Keratinocyte (primary cell): ENCODE measurements at places on chromosomes 3 and 15.

DNA sequence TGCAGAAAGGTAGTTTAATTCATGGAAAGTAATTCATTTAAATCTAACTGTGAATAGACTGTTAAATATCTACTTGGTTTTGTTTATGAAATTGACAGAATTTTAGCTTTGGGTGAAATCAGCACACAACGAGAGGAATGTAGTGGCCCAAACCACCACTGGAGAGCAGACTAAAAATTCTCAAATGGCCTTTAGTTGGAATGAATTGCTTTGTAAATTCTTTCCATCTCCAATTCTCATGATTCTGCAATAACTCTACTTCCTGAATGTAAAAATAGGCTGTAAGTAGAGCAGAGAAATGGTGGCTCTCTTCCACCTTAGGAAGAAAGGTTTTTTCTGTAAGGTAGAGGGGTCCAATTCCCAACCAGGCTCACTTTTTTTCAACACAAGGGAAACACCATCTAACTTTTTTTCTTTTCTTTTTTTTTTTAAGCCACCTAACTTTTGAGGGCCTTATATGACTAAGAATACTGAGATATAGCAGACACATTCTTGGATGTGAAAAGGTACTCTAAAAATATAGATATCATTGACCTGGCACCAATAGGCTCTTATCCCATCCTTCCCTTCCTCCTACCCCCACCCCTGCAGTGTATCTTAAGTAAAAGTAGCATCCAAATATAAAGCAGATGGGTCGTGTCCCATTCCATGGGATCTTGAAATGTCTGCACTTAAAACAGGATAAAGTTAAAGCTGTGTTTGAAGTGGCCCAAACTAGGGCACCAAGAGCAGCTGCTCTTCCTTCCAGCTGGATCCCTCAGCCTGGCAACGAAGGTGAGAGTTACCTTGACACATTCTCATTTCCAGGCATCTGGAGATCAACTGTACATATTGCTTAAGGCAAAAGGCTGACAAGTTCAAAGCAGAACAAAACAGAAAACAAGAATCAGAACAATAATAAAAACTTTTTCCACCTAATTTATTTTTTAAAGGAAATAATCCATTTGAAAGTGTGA is 194.1 kb downstream of the TPRG1 start:
- DNase-seq = no peak

DNA sequence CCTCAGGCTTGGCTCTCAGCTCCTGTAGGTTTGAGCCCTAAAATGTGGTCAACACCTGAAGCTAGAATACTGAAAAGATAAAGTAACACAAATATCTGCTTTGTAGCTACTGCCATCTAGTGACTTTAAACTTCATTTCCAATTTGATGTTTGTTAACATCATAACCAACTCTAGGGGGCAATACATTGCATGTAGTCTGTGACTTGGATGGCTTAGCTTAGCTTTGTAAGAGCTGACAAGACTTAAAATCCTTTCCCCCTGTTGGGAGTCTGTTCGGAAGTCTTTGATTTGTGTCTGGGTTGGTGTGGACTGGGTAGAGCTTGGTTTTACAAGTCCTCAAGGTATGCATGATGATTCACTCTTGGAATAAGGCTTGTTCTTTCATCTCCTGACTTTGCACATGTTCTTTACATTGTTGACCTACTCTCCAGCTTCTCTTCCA is 51.7 kb downstream of the SCN11A start:
- DNase-seq = peak; percentile 45

DNA sequence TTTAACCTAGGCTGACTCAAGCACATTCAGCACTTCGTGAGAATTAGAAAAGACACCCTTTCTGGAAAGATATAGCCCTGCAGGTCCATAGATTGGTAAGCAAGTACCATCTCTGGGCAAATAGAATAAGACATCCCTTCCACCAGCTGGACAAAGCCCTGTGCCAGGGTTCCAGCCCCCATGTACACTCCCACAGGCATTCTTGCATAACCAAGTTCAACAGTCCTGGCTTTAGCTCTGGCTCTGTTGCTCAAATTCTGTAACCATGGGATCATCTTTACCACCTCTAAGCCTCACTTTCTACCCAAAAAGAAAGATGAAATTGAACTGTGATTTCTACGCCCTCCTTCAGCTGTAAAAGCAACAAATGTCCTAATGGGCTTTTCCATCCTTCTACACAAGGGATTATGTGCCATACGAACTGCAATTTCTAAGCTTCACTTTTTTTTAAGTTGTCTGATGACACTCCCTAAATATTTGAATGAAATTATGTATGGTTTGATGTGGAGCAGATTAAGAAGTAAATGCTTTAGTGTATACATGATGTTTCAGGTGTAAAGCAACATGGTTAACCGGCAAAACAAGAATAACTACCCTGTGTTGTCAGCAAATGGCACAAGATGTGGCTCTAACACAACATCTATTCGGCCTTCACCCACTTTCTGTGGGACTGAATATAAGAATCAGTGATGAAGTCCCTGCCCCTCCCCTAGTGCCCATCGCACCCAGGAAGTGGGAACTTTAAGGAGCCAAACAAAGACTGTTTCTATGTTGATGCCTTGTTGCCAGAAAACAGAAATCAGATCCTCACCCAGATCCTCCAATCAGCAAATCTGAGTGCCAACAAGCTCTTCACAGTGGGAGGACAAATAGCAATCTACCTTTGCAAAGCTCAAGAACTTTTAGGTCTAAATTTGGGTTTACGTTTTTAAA is 165.7 kb downstream of the P3H2 start:
- DNase-seq = no peak

DNA sequence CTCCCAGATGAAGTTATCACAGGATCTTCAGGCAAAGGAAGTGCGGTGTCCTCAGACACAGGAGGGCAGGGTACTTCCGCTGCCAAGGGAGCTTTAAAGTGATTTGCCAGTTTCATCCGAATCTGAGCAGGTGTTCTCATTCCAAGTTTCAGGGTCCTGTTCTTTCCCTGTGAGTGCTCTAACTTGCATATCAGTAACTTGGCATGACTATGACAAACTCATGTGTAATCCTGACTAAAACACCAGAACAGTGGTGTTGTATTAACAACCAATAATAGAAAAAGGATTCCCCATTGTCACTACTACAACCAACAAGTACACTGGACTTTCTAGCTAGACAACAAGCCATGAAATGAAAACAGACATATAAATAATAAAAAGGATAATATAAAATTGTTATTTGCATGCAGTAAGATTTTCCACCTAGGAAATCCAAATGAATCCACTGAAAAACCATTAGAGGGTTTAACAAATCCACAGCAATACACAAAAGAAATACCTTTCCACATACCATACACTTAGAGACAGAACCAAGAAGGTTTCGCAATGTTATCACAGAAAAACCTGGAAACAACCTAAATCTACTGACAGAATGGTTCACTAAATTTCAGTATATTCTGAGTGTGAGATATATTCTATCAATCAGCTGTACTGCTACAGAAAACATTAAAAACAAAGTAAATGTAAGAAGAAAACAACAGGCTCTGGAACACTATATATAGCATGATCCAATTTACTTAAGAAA is 40.9 kb upstream of the RPL35A start:
- DNase-seq = no peak

GRCh38 chr15:99443056-99443756 is 122.6 kb upstream of the MEF2A start:
- no peak for DNase-seq

GRCh38 chr3:122640437-122640999 is 40.1 kb upstream of the PARP14 start:
- no peak for DNase-seq

- no peak for DNase-seq
Observed at GRCh38 chr3:112741983-112742382, 101.0 kb upstream of the CCDC80 start.

DNA sequence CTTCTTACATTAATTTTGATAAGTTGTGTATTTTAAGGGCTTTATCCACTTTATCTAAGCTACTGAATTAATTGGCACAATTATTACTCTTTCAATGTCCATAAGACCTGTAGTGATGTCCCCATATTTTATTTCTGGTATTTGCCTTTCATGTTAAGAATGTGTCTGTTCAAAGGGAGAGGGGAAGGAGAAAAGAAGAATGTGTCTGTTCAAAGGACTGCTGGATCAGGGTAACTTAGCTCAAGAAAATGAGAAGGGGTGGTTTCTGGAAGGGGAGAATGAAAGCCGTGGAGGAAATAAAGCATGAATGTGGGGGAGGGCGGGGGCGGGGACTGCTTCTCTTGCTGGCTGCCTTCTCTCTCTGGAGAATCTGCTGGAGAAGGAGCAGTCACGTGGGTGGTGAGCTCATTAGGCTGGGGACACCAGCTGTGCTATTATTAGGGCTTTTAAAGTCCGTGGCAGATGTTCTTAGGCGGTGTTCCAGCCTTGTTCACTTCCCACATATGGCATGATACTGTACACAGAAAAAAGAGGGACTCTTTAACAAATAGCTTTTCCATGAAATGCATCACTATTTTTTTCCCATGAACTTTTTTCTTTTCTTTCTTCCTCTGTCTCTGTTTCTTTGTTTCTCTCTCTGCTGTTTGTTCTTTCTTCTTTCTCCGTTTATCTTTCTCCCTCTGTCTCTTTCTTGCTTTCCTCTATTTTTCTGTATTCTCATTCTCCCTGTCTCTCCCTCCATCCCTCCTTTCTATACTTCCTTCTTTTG is 63.7 kb upstream of the ULK4 start:
- DNase-seq = no peak

GRCh38 chr3:16860234-16860633 is 24.5 kb upstream of the PLCL2 start:
- DNase-seq = no peak

- DNase-seq = no peak
Observed at GRCh38 chr3:171472552-171472951, 12.3 kb upstream of the TNIK start.

DNA sequence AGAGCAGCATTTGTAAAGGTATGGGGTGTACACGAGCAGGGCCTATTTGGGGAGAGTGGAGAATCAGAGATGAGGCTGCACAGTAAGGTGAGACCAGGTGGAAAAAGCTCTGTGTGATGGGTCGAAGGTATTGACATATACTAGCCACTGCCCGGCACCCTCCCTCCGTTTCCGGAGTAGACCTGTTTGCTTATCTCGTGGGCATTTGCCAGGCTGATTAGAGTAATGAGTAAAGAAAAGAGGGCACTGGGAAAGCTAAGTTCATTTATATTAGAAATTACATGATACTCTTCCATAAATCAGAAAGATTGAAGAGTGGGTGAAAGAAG is 46.2 kb upstream of the ATG7 start:
- no peak for DNase-seq

- DNase-seq = no peak
Observed at GRCh38 chr3:107842940-107843339, 247.9 kb downstream of the CD47 start.

DNA sequence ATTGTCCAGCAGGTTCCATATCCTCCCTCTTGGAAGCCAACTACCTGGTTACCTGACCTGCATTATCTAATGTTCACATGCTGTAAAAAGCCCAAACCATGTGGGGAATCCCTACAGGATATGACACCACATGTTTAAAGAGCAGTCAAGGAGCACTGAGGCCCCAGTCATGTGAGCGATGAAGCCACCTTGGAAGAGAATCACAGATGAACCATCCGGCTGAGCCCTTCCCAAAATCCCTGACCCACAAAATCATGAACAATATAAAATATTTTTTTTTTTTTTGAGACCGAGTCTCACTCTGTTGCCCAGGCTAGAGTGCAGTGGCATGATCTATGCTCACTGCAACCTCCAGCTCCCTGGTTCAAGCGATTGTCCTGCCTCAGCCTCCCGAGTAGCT is 10.6 kb upstream of the ANKDD1A start:
- no peak for DNase-seq

GRCh38 chr3:171904829-171905228 is 61.7 kb downstream of the TMEM212 start:
- DNase-seq = no peak

DNA sequence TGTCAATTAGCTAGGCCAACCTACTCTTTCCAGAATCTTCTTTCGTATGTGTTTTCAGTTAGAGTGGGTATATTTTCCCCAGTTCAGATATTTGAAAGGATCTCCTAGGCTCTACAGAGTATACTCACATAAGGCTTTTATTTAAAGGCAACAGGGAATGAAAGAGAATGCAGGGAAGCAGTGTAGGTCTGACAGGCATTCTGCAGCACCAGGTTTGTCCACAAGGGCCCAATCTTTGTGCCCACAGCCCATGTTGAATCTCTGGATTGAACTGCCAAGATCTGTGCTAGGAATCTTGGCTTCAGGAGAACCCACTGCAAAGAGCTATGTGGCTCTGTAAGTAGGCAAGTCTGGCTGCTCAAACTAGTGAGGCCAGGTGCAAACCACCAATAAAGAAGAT is 24.2 kb upstream of the GALNT15 start:
- no peak for DNase-seq

- no peak for DNase-seq
Observed at GRCh38 chr3:45904931-45905330, 18.6 kb downstream of the CCR9 start.
